Adrenal gland (tissue), 19 donors: ENCODE measurements at places on chromosomes 1 and 21.

DNA sequence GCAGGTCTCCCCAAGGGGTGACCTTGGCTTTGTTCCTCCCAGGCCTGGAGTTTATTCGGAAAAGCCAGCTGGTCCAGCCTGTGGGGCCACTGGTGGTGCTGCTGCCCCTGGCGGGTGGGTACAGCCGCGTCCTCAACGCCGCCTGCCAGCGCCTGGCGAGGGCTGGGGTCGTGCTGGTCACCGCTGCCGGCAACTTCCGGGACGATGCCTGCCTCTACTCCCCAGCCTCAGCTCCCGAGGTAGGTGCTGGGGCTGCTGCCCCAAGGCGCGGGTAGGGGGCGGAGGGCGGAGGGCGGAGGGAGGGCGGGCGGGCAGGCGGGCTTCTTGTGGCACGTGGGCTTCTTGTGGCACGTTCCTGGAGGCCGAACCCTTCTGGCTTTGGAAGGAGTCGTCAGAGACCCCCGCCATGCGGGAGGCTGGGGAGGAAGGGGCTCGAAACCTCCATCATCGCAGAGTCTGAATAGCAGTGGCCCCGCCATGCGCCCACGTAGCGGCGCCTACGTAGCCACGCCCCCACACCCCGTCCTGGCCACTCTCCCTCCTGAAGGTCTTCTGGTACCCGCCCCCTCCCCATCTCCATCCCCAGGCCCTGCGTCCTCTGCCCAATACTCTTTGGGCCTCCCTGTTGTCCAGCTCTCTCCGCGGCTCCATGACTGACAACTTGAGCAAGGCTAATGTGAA is 16.7 kb downstream of the PCSK9 start:
- DNase-seq = no peak

GRCh38 chr1:151565502-151566189 is 25.5 kb downstream of the TUFT1 start:
- DNase-seq = no peak

GRCh38 chr1:178273707-178274410 is 180.0 kb downstream of the RASAL2 start:
- no peak for DNase-seq

GRCh38 chr21:31556662-31557061 is 102.8 kb upstream of the SOD1 start:
- DNase-seq = no peak
